ENCODE measurements at places on chromosomes 7 and 10.

DNA sequence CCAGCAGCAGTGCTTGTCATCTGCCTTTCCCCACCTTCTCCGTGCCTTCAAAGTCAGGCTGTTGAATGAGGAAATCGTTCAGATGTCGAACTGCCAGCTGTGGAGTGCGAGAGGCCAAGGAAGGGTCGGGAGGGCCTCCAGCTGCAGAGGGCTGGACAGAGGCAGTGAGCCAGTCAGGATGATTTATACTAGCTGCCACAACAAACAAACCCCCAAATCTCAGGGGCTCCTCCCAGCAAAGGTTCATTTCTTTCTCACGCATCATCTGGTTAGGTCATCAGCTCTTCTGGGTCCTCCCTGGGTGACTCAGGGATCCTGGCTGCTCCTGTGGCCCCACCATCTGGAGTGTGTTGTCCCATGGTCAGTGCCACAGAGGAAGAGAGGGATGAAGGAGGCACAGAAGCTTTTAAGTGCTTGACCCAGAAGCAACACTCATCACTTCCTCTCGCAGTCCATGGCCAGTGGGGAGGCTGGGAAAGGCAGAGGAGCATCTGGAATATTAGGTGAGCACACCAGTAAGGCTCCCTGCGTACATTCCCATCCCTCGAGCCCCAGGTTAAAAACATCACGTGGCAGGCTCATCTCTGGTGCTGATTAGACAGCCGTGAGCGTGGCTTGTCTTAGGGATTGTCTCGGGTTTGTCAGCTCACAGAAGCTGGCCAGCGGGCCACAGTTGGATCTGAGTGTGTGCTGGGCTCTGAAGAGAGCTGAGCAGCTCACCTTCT is 140.7 kb downstream of the RGS10 start:
- DNase-seq = no peak

DNA sequence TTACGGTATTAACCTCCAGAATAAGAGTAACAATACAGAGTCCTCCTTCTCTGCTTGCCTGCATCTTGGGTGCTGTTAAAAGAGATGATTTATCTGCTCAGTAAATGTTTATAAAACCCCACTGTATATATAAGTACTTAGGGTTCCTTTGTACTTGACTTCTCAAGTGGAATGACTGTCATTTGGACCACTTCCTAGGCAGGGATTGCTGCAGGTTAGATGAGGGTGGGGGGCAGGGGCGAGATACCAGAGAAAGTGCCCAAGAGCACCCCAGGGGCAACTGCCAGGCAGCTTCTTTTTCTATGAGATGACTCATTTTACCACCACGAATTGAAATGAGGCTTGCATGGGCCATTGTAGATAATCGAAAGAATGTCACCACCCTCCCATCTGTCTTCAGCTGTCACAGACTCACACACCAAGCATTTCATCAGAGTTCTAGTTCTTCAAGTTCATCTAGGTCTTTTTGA is 421.9 kb upstream of the GALNT17 start:
- peak; percentile 15 for DNase-seq

- no peak for DNase-seq
Measured at GRCh38 chr7:112103246-112103645, 103.0 kb downstream of the DOCK4 start.

DNA sequence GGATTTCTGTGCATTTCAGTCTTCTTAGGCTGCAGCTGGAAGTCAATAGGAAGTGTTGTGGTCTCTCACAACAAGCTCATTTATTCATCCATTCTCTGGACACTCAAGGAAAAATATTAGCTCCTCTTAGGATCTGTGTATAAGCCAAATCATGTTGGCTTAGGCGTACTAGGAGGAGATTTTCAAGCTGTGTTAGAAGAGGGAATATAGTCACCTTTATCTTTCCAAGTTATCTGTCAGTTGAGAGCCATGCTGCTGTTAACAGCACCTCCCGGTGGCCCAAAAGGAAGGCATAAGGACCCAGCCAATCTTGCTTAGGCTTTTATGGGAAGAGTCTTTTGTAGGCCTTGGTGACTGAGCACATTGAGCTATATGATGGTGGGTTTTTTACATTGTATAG is 220.0 kb downstream of the LRMDA start:
- DNase-seq = no peak

DNA sequence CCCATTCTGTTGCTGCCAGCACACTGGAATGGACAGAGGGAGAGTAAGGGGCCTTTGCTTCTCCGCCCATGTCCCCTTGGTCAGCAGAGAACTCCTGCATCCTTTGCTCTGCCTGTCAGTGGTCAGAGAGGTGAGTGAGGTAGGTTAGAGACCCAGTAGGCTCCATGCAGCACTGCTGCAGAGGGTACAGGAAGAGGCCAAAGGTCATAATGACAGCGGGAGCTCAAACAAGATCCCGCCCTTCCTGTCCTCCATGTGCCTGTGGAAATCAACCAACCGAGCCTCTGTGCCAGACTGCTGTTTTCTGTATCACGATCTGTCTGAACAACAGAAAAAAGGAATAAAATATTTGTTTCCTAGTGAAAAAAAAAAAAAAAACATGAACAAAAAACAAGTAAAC is 81.4 kb downstream of the ZNF33B start:
- DNase-seq = no peak

DNA sequence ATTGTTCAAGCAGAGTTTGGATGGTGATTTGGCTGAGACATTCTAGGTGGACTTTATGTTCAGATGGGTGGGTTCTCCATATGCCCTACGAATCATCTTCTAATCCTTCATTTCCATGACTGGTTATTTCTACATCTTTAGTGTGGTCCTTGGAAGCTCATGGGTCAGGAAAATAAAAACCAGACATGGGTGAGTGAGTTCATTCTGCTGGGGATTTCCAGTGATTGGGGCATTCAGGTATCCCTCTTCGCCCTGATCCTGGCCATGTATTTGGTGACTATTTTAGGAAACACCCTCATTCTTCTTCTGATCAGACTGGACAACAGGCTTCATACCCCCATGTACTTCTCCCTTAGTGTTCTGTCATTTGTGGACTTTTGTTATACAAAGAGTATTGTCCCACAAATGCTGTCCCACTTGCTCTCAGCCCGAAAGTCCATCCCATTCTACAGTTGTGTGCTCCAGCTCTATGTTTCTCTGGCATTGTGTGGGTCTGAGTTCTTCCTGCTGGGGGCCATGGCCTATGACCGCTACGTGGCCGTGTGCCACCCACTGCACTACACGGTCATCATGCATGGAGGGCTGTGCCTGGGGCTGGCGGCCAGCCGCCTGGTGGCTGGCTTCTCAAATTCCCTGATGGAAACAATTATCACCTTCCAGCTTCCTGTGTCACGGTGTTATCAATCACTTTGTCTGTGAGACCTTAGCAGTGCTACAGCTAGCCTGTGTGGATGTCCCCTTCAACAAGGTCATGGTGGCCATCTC is 19.2 kb upstream of the OR6B1 start:
- no peak for DNase-seq

GRCh38 chr10:89215511-89215910 is 8.4 kb upstream of the CH25H start:
- DNase-seq = no peak

DNA sequence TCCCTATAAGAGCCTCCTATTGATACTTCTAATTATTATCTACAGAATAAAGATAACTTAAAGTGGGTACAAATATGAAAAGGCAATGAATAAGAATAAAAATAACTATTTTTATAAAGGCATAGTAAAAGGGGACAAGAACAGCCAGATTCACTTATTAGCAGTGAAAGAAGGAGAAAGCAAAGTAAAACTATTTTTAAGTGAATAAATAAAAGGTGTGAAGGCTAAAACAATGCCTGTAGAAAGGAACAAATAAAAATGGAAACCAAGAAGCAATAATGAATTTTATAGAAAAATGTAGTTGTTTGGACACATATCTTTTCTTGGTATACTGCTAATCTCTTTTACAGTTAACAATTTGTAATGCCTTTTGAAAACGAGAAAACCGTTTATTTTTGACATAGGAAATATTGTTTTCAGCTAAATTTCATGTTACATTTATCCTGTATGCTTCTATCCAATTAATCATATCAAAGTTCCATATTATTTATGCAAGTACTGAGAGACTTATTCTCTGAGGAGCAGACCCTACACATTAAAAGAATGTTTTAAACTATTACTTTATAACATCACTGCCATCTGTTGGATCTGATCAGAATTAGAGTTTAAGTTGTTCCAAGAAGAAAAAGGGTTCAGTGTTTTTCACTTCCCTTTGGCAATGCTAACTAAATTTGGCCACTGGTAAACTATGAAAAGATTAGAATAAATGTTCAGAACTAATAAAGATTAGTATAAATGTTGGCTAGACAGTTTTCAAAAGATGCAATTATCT is 59.1 kb downstream of the ARMC3 start:
- DNase-seq = peak; percentile 10

DNA sequence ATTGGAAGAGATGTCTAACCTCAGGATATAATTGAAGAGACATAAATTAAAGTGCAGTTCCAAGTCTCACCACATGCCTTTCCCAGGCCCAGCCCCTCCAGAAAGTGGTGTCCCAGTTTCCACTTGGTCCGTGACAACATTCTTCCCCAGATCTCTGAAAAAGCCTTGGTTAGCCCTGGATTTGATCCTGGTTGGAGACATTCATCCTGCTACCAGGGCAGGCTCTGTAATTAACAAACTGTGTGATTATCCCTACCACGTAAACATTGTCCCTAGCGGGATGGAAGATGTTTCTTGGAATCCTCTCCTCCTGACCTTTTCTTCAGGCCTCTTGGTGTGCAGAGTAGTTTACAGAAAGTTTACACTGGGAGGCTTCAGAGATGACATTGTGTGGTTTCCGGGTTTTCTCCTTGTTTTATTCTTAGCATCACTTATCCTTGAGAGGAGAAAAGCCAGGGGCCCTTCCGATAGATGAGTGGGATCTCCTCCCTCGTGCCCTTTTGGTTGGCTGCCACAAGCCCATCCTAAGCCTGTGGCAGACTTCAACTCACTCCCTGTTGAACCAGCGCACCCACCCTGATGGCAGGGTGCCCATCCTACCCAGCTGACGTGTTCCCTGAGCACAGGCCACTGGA is 83.8 kb downstream of the COL13A1 start:
- DNase-seq = no peak

- DNase-seq = peak; percentile 41
Measured at GRCh38 chr7:36986511-36986933, 262.2 kb upstream of the AOAH start.

- no peak for DNase-seq
Measured at GRCh38 chr7:69434398-69434815, 163.9 kb upstream of the AUTS2 start.

- no peak for DNase-seq
Measured at GRCh38 chr7:88455696-88456095, 149.0 kb upstream of the STEAP4 start.

- DNase-seq = no peak
Measured at GRCh38 chr10:114174695-114175188, 739 bp upstream of the CCDC186 start.

GRCh38 chr10:94645285-94645684 is 38.2 kb upstream of the CYP2C18 start:
- no peak for DNase-seq

- no peak for DNase-seq
Measured at GRCh38 chr7:92061154-92061553, 73.1 kb downstream of the CYP51A1 start.

GRCh38 chr10:2303169-2303568 is 565.8 kb upstream of the ADARB2 start:
- no peak for DNase-seq

GRCh38 chr7:28427236-28427635 is 14.9 kb downstream of the CREB5 start:
- no peak for DNase-seq

- DNase-seq = no peak
Measured at GRCh38 chr10:92573091-92573797, 649 bp downstream of the IDE start.

- no peak for DNase-seq
Measured at GRCh38 chr10:29430101-29430500, 141.2 kb downstream of the LYZL1 start.

GRCh38 chr10:110553905-110554304 is 13.6 kb upstream of the SMC3 start:
- no peak for DNase-seq

GRCh38 chr7:53413021-53413420 is 377.6 kb downstream of the POM121L12 start:
- no peak for DNase-seq

DNA sequence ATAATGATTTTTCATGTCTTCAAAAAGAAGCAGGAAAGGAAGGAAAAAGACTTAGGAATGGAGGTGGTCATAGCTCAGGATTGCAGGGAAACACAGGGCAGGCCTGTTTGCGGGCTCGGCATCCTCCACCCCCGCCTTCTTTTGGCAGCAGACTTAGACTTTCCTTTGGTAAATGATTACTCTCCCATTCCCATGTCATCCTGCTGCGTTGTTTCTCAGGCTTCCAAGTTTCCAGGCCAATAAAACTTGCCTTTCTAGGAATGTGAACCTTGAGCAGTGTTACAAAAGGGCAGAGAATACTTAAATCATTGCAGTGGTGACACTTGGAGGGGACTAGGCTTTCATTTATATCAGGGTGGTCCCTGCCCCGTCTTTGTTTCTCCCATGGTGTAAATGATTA is 34.0 kb upstream of the DGKB start:
- no peak for DNase-seq

- no peak for DNase-seq
Measured at GRCh38 chr10:123585477-123586445, 80.4 kb upstream of the GPR26 start.

DNA sequence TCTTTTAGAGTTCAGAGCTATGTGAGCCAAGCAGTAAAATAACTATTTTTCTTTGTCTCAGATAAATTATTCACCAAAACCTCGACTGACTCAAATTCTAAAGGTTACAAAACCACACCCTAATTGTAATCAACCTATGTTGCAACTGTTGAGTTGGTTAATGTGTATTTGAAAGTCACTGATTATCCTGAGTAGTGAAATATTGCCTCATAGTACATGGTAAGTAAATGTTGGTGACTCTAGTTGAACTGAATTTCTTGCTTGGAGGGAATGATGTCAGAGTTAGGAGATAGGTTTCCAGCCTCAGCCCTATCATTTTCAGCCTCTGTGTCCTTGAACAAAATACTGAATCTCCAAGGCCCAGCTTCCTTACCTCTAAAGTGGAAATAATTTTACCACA is 3.0 kb upstream of the CYP2C18 start:
- no peak for DNase-seq

- DNase-seq = no peak
Measured at GRCh38 chr10:107952649-107953556, 788.4 kb upstream of the SORCS1 start.

DNA sequence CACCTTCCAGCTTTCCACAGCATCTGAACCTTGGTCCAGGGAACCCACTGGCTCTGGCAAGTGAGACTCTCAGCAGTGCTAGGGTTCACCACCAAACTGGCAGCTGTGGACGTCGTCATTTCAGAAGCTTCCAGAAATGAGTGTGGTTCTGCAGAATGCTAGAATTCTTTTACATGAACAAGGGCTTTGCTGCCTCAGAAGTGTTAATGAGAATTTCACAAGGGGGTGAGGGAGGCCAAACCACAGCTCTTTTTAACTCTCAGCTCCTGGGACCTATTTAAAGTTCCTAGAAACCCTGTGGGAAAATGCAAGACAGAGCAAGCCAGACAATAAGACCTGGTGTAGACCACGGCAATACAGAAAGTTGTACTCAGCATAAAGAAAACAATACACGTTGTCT is 129.3 kb upstream of the BET1 start:
- no peak for DNase-seq

Data from DMS153 (cell line).